ENCODE measurements at places on chromosomes 13 and 19.

- no peak for DNase-seq
Observed at GRCh38 chr13:48296528-48296927, 7.0 kb upstream of the RB1 start.

GRCh38 chr19:4534836-4535658 lies at the start of gene PLIN5:
TSS of gene PLIN5 (minus strand) at chr19:4535224. CDS start at chr19:4534074, 1,150 bp downstream.
- no peak for DNase-seq

- DNase-seq = no peak
Observed at GRCh38 chr13:30509254-30510050, 43.7 kb upstream of the HMGB1 start.

DNA sequence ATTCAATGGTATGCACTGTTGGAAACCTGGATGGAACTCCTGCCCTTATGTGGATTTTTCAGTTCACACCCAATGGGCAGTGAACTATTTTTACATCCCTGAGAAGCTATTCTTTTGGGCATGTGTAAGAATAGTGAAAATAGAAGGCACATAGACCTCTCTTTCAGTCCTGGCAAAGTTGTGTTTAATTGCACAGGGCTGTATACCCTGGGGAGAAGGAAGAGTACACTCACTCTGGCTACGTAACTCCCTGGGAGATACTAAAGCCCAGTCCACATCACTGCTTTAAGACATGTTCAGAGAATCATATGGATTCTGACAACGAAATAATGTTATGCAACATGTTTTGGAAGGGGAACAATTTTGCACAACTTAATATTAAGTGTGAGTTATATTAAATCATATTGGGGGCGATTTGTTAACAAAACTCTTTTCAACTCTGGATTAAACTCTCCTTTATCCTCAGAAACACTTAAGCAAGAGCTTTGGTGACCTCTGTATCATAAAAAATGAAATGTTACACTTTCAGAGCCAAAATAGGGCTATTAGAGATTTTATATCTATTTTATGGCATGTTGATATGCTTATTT lies 166.1 kb downstream of the DCT start:
- no peak for DNase-seq

DNA sequence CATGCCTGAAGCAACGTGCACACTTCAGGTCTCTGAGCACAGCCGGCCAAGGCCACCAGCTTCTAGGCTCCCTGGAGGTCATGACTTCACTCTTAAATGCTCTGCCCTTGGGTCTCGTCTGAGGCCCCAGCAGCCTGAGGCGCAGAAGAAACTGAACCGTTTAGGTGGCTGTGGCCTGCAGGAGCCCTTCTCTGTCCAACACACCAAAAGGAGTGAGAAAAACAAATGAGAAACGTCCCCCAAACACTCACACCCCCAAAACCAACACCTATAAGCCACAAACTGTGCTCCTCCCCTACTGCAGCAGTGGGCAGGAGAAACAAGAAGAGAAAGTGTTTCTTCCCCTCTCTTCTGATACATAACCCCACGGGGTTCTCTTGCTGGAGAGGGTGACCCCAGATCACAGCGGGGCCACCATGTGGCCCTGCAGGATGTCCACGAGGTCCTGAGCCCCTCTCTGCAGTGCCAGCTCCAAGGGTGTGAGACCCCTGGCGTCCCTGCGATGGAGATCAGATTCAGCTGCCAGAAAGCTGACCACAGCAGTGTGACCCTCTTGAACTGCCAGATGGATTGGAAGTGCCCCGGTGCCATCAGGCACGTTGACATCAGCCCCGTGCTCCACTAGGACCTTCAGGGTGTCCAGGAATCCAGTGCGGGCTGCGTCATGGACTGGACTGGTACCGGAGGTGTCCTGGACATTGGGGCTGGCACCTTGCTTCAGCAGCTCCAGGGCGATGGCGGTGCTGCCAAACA lies 1.0 kb upstream of the KRI1 start:
- DNase-seq = no peak

DNA sequence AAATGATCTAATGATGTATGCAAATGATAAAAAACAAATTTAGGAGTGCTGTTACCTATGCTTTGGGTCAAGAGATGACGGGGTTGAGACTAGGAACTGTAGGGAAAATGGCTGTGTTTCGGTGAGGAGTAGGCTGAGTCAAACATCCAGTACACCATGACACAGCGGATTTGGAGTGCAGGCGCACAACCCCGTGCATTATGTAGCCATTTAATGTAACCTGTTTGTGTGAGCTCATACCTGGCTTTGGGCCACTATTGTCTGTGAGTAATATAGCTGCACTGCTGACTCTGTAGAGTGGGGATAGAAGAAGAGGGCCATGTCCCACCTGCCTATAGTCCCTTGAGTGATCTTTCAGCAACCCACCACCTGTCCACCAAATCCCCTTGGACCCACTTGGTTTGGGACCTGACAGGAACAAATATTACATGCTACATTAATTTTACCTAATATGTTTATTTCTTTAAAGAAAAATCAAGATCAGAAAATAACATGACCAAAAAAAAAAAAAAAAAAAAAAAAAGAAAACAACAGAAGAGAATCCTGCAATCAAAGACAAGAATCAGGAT lies 95.5 kb upstream of the KLHL1 start:
- no peak for DNase-seq

- DNase-seq = no peak
Observed at GRCh38 chr19:576768-577438, 4.5 kb downstream of the BSG start.

GRCh38 chr13:94162289-94162688 lies 317.2 kb downstream of the DCT start:
- DNase-seq = no peak

DNA sequence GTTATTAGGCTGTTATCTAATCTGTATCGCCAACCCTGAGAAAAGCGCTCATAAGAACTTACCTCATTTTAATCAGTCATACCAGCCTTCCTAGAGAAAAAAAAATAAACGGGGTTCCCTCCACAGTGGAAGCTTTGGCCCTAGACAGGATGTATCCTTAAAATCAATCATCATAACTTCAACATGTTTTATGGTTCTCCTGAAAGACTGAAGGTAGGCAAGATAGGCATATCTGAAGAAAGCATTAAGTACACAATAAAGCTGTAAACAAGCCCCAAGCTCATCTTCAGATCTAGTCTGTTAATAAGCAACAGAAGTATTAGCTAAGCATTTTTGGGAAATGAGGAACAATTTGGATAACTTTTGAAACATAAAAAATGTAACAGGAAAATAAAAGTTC lies 18.7 kb upstream of the SERP2 start:
- no peak for DNase-seq

- DNase-seq = no peak
Observed at GRCh38 chr19:49094505-49095482, 9.5 kb downstream of the SNRNP70 start.

DNA sequence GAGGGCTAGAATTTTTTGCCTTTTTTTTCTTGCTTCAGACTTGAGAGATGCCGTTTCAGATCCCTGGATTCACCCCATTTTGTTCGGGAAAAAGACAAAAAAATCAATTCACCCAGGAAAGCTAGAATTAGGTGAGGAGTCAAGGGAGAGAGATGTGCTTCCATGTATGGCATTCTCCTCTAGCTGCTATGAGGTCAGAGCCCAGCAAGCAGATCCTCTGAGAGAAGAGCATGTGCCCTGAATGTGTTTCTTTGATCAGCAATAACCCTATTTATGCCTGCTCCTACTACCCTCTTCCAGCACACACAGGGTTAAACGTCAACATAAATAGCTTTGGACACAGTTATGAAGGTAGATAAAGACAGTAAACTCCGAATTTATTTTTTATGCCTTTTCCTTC lies 53.6 kb downstream of the NDFIP2 start:
- no peak for DNase-seq

DNA sequence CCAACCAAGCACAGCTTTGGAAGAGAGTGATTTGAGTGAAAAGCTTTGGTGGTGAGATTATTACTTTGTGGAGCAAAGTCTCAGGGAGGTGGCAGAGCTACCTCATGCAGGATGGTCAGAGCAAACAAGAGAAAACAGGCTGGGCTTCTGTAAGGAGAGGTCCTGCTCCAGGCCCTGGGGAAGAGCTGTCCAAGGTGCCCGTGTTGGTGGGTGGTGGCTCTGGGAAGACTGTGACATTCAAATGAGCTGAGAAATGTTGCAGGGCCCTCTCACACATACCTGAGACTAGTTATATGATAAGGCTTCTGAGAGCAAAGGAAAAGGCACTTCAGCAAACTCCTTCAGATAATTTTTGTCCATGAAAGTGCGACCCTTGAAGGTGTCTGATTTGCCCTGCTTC lies 205.5 kb upstream of the SOX21 start:
- DNase-seq = no peak

DNA sequence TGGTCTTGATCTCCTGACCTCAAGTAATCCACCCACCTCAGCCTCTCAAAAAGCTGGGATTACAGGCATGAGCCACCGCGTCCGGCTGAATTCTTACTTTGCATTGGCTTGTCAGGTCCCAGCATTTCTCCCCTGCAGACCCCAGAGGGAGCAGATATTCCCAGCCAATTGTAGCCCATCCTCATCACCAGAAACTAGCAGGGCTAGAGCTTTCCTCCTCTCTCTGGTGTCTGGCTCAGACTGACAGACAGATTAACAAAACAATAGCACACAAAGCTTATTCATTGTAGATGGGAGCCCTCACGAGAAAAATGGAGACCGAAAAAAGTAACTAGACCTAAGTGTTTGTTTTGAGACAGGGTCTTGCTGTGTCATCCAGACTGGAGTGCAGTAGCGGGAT lies 7.5 kb upstream of the MPV17L2 start:
- no peak for DNase-seq

DNA sequence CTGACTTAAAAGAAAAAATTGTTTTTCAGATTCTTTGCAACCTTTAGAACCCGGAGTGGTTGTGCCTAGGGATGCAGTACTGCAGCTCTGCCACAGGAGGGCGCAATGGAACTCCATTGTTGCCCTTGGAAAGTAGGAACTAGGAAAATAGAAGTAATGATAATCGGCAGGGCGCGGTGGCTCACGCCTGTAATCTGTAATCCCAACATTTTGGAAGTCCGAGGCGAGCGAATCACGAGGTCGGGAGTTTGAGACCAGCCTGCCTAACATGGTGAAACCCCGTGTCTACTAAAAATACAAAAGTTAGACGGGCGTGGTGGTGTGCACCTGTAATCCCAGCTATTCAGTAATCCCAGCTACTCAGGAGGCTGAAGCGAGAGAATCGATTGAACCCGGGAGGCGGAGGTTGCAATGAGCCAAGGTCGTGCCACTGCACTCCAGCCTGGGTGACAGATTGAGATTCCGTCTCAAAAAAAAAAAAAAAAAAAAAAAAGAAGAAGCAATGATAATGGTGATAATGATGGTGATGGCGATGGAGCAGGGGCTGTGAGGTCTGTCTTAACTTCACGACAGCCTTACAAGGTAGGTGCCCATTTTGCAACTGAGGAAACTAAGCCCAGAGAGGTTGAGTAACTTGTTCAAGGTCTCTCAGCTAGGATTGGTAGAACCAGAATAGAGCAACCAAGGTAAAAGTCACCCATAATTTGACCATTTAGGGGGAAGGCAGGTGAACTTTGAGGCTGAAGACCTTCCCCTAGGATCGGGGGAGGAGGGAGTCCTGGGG lies 5.5 kb upstream of the ADAMTS10 start:
- no peak for DNase-seq

- no peak for DNase-seq
Observed at GRCh38 chr13:23714672-23715071, 144.5 kb downstream of the TNFRSF19 start.

GRCh38 chr13:56459286-56459685 lies 681.4 kb upstream of the PRR20A start:
- no peak for DNase-seq

GRCh38 chr13:91544723-91545122 lies 146.3 kb downstream of the GPC5 start:
- no peak for DNase-seq

GRCh38 chr19:50537306-50537685 lies 23.6 kb upstream of the ASPDH start:
- no peak for DNase-seq

Data from epithelial cell of prostate (primary cell).